ENCODE measurements at places on chromosomes 3 and 15. TPM values are rescaled to one million over a fixed set of nuclear protein-coding genes. Genes with fewer than 3 reads are reported as not detected.

- no peak for DNase-seq
Measured at GRCh38 chr3:38457111-38458003, 3.7 kb downstream of the ACVR2B start.

GRCh38 chr3:193768070-193768394 is 175.0 kb downstream of the OPA1 start:
- no peak for DNase-seq

FBN1 gene
- polyA plus RNA-seq: 98.2 TPM

GRM7 gene
- 3.3 TPM for polyA plus RNA-seq

- no peak for DNase-seq
Measured at GRCh38 chr3:143685491-143685890, 162.8 kb downstream of the SLC9A9 start.

CCDC71 gene
- polyA plus RNA-seq: 21.0 TPM

DNA sequence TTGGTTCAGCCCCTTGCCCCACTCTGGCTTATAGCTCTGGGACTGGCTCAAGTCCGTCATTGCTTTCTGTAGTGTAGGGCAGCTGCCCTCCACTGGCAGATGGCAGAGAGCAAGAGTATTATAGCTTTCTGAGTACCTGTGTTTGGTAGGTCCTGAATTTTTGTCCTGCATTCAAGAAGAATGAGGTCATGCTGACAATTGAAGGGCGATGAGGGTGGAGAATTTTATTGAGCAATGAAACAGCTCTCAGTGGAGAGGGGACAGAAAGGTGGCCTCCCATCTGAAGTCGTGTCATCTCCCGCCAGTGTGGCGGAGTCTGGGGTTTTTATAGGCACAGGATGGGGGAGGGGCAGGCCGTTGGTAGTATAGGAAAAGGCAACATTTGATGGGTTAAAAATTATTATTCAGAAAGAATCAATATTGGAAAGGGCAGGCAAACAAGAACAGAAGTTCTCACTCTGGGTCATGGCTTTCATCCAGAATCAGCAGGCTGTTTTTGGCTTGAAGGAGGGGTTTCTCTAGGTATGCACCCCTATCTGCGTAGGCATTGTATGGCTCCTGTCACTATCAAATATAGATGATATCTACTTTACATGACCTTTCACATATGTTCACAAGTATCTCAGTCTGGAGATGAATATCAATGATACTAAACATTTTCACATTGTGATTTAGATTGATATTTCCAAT is 1239.7 kb upstream of the ALCAM start:
- DNase-seq: no peak

DNA sequence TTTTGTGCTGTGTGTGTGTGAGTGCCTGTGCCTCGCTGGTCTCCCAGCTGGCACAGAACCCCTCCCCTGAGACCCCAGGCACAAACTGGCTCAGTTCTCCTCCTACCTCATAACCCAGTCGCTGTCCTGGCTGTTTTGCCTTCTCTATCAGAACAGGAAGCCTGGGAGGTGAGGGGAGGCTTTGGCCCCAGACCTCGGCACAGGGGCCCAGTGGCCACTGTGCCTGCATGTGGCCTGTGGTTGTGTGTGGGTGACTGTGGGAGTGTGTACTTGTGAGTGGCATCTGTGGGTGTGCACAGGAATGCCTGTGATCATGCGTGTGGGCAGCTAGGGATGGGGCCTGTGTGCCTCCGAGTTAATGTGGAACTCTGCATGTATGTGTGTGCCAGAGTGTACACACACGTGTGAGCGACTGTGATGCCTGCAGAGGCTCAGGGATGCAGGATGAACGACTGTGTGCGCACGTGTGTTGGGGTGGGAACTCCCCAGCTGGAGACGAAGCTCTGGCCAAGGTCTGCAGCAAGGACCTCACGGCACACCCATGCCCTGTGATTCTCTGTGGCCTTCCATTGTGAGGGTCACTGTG is 32.3 kb downstream of the PSTPIP1 start:
- no peak for DNase-seq

DNA sequence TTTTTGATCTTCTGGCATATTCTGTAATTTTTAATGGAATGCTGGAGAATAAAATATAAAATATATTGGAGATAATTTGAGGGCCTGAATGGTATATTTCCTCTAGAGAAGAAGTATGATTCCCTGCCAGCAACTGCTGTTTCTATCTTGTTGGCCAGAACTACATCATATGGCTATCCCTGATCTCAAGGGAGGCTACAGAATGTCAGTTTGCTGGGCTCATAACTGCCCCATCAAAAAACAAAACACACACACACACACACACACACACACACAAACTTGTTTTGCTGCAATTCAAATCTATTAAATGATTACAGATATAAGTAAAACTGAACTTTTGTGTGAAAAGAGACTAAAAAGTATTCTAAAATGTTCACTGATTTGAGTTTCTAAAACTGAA is 51.0 kb downstream of the RASA2 start:
- no peak for DNase-seq

DNA sequence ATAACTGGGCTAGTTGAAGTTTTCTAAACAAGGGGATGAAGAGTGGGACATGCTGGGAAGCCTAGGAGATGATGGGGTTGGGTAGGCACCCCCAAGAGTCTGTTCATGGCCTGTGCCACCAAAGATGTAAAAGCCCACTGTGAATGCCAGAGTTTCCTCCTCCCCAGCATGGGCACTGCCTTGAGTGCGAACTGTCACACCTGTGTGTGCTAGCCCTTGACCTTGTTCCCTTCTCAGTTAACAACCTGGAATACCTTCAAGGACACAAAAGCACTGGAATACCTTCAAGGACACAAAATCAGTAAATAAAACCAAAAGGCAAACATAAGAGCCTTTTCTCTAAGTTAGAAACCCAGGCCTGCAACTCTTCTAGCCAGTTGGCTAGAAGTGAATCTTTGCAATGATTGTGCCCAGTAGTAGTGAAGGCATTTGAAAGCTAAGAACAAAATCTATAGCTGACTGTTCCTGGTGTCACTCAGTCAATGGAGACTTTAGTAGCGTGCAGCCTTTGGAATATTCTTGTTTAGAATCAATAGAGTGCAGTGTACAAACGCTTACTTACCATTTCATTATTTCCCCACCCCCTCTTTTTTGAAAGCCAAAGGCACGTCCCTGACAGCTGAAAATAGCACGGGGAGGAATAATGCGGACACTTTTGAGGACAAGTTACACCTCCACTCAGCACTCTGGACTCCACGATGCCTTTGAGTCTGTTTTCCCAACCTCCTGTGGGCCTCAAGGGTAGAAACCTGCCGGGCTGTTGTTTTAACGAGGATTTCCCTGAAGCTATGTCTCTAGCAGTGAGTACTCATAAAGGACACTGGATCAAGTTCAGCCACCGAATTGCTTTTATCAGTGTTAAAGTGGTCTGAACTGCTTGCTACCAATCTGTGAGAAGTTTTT is 24.2 kb downstream of the PSMD6 start:
- DNase-seq: no peak

DOCK3 gene
- polyA plus RNA-seq: 2.1 TPM

GRCh38 chr15:37536967-37537605 is 397.4 kb upstream of the TMCO5A start:
- DNase-seq: no peak

DNA sequence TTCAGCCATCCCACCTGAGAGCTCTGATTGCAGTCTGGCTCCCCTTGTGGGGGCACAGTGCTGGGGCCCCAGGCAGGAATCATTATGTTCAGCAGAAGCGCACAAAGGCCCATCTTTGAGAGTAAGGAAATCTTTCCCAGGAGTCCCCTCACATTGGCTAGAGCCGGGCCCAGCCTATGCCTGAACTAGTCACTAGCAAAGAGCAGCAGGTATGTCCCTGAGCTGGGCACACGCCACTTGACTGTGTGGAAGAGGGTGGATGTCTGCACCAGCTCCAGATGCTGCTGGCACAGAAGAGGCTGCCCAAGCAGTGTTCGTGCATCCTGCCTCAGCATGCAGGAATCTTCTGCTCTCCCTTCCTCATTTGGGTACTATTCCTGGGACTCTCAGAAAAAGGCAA is 26.3 kb downstream of the NR1I2 start:
- no peak for DNase-seq

P3H2 gene
- 94.2 TPM for polyA plus RNA-seq

DNA sequence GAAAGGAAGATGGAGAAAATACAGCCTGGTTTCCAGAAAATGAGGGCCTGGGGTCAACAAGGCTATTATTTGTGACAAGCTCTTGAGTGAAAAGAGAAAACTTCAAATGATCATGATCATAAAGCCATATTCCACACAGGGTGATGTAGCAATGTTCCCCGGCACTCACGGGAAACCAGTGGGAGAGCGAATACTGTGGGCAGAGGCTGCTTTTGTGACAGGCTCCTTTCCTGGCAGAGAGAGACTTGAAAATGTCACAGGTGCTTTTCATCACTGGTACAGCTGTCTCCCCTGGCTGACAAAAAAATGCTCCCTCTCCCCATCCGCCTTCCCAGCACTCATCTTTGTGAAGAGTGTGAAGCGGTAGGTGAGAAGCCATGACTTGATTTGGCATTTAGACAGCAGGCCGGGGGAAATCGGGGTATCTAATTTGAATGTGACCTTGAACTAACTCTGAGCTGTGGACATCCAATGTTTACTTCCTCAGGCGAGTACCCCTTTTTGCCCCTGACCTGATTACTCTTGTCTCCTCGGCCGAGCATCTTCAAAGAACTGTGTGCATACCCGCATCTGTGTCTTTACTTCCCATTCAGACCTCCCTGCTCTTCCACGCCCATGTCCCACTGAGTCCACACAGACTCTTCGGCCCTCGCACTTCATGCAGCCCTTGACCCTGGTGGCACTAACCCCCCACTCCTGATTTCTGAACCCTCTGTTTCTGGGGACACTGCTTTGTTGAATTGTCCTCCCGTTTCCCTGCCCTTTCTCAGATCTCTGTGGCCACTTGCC is 23.2 kb downstream of the CA12 start:
- DNase-seq: no peak

DNA sequence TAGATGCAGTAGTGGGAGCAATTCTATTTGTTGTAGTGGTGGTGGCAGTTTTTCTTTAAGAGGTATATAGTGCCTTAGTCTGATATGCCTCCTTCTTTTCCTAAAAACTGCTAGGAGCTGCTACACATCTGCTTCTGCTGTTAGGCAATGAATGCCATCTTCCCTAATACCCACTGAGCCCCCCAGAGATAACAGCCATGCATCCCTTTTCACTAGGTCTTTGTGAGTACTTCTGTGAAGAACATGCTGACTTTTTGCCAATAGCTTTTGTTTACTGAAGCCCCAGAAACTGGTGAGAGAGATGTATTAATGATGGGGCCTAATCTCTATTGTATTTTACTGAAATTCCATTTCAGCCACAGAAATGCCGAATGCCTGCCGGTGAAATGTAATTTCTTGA is 92.6 kb upstream of the CHL1 start:
- DNase-seq: no peak

- no peak for DNase-seq
Measured at GRCh38 chr15:25741256-25741580, 121.9 kb downstream of the ATP10A start.

DNA sequence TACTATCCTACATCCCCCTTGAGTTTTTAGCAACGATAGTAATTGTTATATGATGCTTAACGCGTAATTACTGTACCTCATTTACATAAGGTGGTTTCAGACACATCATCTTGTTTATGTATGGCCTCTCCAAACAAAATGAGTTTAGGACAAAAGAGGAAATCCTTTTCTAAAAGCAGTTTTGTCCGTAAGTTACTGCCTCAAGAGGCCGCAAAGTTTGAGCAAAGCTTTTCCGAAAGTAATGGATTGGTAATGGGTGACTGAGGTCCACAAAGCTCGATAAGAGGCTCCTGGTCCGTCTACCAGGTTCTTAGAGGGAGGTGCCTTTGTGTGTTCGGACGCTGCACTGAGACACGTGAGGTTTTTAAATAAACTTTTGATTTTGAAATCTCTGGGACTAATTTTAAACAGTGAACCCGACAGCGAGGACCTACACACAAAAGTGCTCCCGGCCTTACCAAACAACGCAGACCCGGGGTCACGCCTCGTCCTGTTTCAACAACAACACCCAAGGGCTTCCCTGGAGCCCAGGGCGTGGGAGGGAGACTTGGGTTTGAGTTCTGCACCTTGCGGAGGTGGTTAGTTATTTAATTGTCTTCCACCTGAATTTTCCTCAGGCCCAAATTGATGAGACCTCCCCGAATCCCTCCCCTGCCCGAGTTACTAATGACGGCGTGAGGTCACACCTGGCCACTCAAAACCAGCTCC is 456 bp upstream of the C15orf61 start:
- DNase-seq: peak; percentile 27

GRCh38 chr3:132311841-132312240 is 5.4 kb upstream of the ACP3 start:
- DNase-seq: no peak

DNA sequence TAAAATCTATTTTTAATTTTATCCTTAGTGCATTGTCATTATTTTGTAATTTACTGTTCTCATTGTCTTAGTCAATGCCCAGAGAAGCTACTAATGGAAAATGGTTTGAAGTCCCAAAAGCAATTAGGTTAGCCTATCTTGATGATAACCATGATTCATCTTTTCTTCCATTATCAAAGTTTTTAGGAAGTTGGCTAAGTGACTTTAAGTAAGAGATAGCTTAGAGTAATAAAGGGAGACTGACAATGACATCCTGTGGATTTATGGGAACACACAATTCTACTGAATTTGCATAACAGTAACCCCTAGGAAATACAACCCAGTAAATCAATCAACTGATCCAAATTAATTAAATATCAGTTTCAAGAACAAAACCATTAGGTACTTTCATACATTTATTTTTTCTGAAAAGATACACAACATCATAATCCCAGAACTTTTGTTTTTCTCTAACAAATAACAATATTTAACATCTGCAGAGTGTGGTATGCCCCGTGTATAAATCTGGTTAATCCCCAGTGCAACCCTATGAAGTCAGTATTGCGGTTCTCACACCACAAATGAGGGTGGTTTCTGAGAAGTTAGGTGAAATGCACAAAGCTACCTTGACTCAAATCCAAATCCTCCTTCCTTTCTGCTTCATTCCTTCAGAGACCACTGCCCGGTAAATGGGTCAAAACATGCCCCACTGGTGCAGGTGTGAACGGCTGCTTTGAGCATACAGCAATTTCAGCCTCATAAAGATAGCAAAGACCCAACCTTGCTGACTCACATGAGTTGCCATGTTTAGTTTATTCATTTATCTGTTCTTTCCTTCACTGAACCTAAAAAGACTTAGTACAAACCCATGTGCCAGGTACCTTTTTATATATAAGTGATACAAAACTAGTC is 202.1 kb downstream of the TBL1XR1 start:
- no peak for DNase-seq

HLTF gene
- 58.6 TPM for polyA plus RNA-seq

TRH gene
- polyA plus RNA-seq: 0.12 TPM

C3orf49 gene
- 1.00 TPM for polyA plus RNA-seq

- DNase-seq: no peak
Measured at GRCh38 chr3:193711964-193712598, 119.1 kb downstream of the OPA1 start.
